Right hindlimb (tissue), 1 donor: ENCODE measurements at places on chromosomes 3 and 15.
A peak's percentile ranks its signal among the peaks of the same experiment; 100 is the strongest.

GRCh38 chr3:121735047-121735696 lies 14.4 kb downstream of the GOLGB1 start:
- DNase-seq: no peak

GRCh38 chr3:10666621-10667020 lies 149.4 kb upstream of the SLC6A11 start:
- DNase-seq: no peak

- DNase-seq: no peak
Observed at GRCh38 chr3:188041193-188041592, 112.8 kb upstream of the LPP start.

- no peak for DNase-seq
Observed at GRCh38 chr3:109640146-109640652, 302.9 kb upstream of the DPPA4 start.

DNA sequence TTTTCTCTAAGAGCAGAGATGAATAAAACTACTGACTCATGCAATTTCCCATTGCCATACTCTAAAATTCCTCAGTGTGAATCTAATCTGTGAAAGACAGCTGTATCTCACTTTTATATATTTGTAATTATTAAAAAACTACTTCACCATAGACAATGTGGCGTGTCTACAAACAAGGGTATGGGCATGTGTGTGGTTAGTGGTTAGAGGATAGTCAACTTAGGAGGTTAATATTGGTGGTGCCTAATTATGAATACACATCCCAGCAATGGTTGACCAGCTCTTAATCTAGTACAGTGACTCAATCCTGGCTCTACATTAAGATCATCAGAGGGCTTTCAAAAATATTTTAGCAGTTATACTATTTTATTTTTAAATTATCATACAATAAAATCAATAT lies 94.5 kb downstream of the GOLIM4 start:
- no peak for DNase-seq

DNA sequence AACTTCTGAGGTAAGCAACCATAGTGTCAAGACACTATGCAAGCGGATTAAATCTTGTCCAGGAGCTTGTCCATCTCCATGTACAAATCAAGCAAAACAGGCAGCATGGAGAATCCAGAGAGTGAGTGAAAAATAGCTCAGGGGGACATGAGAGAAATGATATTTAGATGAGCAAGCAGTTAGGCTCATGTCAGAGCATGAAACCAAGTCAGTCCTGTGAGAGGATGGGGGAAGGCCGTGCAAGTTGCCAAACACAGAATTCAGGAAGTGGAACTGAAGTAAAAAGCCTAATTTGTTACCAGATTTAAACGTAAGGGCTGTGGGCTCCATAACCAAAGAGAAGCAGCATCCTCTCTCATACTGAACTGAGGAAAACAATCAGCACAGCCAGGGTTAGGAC lies 995.9 kb downstream of the MCTP2 start:
- DNase-seq: no peak

- DNase-seq: no peak
Observed at GRCh38 chr3:6204891-6205290, 656.0 kb upstream of the GRM7 start.

GRCh38 chr3:50205413-50206276 lies 574 bp downstream of the SLC38A3 start:
- DNase-seq: no peak

- no peak for DNase-seq
Observed at GRCh38 chr3:146134348-146135117, 26.5 kb downstream of the PLOD2 start.

DNA sequence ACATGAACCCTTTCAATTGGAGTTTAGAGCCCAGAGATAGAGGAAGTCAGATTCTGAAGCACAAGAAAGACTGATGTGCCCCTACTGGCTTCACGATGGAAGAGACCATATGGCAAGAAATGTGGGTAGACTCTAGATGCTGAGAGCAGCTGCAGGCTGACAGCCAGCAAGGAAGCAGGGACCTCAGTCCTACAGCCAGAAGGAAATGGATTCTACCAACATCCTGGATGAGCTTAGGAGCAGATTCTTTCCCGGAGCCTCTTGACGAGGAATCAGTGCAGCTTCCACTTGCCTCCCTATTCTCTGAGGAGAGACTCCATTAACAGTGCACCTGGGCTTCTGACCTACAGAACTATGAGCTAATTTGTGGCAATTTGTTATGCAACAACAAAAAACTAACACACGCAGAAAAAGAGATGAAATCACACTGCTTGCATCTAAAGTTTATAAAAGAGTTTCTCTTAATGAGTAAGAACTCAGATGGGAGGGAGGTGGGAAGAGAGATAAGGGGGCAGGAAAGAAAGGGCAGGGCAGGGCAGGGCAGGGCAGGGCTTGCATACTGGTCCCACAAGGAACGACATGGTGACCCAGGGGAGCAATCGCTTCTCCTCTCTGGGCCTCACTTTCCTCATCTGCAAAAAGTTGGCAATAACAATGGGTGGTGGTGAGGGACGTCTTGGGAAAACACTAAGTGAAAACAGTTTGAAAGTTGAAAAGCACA lies 440.9 kb downstream of the FOXP1 start:
- no peak for DNase-seq

GRCh38 chr15:66014635-66015182 lies 145.4 kb downstream of the RAB11A start:
- DNase-seq: no peak

- peak; percentile 48 for DNase-seq
Observed at GRCh38 chr15:85504749-85505676, 124.6 kb downstream of the AKAP13 start.

GRCh38 chr3:166285001-166285400 lies 447.8 kb upstream of the BCHE start:
- DNase-seq: no peak

DNA sequence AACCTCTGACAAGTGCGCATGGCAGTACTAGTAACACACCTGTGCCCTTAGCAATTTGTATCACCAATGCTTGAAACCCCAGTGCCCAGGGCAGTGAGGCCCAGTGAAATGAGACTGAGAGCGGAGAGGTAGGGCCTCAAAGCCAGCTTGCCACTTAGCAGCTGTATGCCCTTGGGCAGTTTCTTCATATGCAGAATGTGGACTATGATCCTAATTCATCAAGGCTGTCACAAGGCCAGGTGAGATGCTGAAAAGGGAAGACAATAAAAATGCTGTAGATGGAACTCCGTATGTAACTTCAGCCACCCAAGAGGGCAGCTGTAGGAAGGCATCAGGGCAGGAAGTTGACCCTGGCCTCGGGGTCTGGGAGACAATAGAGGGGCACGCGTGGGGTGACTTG lies 74.4 kb downstream of the KY start:
- DNase-seq: no peak

GRCh38 chr3:109952924-109953323 lies 615.6 kb upstream of the DPPA4 start:
- no peak for DNase-seq

DNA sequence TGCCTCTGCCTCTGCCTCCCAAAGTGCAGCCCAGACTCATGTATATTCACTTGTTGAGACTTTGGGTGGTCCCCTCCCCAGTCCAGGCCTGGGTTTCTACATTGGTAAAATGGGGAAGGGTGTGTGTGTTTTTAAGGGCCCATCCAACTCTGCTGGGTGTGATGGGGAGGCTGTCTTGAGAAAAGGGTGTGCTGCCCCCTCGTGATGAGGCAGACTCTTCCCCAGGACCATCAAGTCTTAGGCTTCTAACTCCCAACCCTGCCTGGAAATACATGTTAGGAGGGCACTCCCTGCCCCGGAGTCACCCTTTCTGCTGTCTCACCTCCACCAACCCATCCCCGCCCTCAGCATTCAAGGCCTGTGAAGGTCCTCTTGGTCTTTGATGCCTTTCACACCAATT lies 4.4 kb upstream of the PTPN23 start:
- DNase-seq: no peak

DNA sequence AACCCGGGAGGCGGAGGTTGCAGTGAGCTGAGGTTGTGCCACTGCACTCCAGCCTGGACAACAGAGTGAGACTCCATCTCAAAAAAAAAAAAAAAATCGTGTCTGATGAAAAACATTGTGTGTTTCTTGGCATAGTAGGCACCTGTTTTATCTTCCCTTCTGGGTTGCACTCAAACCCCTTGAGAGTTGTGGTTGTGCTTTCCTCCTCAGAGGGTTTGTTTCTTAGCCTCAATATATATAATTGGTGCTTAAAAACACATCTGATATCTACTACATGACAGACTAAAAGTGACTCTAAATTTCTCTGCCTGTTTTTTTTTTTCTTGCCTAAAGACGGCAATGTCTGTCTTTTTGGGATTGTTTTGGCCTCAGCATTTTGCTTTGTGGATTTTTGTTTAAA lies 7.6 kb downstream of the NR1D2 start:
- no peak for DNase-seq

- no peak for DNase-seq
Observed at GRCh38 chr3:14890476-14890875, 56.9 kb upstream of the NR2C2 start.

GRCh38 chr15:87522997-87523396 lies 733.5 kb downstream of the NTRK3 start:
- no peak for DNase-seq

DNA sequence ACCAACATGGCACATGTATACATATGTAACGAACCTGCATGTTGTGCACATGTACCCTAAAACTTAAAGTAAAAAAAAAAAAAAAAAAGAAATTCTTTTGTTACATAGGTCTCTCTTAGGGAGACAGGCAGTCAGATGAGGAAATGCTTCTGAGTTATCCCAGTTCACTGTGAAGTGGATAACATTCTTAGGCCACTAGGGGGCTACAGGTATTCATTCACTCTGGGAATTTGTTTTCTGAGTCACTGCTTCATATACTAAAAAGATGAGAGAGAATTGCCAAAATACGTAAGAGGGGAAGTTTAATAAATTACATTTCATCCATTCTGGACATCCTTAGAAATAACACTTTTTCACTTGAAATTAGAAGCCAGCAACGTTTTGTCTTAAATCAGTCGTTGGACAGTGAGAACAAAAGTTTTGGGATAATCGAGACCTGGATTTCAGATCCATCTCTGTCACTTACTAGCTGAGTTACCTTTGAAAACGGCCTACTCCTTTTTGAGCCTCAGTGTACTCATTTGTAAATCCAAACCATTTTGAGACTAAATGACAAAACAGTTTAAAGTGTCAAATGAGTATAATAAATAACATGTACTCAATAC lies 738.4 kb upstream of the ALCAM start:
- no peak for DNase-seq

DNA sequence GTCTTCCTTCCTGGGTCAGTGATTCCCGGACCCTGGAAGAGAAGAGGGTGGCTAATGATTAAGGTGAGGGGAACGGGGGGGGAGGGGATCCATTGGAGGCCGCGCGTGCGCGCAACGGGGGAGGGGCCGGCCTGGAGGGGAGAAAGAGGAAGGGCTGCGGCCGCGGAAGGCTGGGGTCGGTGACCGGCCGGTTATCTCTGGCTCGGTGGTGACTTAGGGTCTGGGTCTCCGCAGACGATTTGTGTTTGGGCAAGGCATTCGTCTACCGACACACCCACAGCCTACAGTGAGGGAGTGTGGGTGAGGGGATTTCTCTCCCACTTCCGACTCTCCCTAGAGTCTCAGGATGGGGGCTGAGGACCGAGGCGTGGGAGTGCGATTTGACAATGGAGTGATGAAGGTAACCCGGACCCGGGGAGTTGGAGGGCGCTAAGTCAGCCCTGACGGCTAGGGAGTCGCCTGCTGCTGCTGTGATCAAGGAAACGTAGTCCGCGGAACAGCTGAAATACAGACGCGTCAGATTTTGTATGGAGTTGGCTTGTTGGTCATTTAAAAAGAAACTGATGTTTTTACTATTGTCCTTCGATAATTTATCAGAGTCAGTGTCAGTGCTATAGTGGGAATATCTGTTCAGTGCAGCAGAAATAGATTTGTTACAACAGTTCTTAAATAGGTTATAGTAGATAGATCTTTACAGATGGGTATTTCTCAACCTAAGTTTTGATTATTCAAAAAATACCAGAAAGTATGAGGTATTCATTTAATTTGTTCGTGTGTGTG lies 733 bp downstream of the RNF111 start:
- DNase-seq: peak; percentile 82

- DNase-seq: no peak
Observed at GRCh38 chr3:124409650-124410275, 320.5 kb upstream of the UMPS start.

- peak; percentile 48 for DNase-seq
Observed at GRCh38 chr3:124014366-124014942, 22.5 kb upstream of the ROPN1 start.

DNA sequence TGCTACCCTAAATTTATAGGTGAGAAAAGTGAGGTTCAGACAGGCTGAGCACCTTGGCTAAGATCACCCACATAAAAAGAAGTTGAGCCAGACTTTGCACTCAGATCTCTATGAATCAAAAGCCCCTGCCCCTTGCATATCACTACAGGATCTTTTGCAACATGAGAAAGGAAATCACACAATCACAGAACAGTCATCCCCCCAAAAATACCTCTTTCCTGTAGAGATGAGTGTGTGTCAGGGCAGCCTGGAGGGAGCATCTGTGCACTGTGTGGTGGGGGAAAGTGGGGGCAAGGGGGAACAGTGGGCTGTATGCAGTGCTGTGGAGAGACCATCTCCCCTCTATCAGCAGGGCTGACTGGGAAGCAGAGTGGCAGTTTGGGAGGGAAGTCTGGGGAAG lies 46.6 kb downstream of the EPHB3 start:
- no peak for DNase-seq

DNA sequence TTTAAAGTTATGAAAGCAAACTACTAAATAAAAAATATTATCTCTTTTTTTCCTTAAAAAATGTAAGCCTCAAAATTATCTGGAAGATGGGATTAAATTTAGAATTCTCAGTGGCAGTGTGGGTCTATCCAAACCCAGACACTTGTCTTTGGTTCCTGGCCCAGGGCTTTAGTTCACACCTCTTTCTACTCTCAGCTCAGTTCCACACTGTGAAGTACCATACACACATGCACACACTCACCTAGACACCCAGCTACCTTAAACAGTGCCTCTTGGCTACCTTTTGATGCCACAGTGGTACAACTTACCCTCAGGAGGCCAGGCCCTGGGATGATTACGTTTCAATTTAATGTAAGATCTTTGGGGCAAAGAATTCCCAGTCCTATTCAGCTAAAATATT lies 51.0 kb upstream of the TSC22D2 start:
- DNase-seq: no peak

- peak; percentile 54 for DNase-seq
Observed at GRCh38 chr15:58771621-58772250, 634 bp downstream of the MINDY2 start.

- no peak for DNase-seq
Observed at GRCh38 chr15:36175741-36176291, 403.6 kb upstream of the CDIN1 start.

DNA sequence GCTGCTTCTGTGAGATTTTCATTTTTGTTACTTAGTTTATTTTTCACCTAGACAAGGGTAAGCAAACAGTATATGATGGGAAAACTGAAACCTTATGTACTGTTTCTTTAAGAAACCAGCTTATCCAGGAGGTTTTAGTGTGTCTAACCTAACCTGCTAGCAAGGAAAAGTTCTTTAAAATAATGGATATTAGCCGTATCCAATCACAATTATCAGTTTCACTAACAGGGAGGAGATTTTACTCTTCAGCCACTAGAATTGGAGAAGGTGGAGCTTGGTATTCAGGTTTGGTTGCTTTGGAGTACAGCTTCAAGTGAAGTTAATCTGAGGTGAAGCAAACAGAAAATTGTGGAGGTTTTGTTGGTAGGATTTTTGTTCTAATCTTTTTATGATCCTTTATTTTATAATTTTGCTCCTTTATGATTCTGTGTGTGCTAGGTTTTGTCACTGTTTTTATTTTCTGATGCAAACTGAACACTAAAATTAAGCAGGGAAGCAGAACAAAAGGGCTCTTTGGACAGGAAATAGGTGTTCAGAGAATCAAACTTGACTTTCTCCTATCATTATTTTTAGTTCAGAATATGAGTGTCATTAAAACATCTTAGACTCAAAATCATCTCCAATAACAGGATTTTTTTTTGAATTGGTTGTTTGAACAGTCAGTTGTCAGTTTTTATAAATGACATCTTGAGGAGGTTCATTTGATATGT lies 13.0 kb downstream of the ZFAND6 start:
- DNase-seq: no peak
